ENCODE measurements at places on chromosomes 11 and 22.

DNA sequence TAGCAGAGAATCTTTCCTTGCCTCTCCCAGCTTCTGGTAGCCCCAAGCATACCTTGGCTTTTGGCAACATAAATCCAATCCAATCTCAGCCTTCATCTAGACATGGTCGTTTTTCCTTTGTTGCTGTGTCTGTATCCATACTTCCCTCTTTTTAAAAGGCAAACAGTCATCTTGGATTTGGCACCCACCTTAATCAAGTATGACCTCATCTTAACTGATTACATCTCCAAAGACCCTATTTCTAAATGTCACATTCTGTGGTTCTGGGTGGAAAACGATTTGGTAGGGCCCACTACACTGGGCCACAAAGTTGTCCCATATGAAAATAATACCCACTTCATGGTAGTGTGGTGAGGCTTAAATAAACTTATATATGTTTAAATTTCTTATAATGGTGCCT, 852 bp downstream of the BUD13 start:
- DNase-seq = no peak

GRCh38 chr11:114412946-114413345, 12.5 kb downstream of the RBM7 start:
- no peak for DNase-seq

- DNase-seq = no peak
Observed at GRCh38 chr11:106021181-106021966, 666 bp downstream of the MSANTD4 start.

DNA sequence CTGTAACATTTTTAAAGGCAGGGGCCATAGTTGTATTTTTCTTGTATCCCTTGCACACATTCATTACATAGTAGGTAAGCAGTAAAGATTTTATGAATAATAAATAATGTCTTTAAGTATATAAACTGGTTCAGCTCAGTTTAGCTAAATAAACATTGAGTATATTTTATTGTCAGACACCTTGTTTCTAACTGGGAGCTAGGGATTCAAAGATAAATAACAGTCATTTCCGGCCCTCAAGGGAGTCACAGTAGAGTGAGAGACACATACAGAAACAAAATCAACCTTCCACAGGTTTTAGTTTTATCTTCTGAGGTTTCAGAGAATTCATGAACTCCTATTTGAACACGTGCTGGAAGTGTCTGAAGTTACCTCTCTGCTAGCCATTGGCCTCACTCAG, 760.2 kb downstream of the DLG2 start:
- DNase-seq = no peak

GRCh38 chr22:48245196-48245485, 1482.7 kb downstream of the TBC1D22A start:
- DNase-seq = no peak

DNA sequence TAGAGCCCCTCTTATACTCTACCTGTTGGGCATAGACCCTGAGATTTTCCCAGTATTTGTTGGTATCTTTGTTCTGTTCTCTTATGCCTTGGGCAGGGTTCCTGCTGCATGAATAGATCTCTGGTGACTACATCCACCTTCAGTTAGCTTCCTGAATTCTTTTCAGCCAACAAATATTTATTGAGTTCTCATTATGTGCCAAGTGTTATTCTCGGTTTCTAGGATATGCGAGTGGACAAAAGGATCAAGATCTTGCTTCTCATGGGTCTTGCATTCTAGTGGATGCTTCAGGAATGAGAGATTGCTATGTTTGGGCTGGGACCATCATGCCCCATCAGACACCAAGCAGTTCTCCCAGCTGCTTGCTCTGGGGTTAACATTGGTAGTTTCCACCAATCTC, 340.0 kb downstream of the METTL15 start:
- DNase-seq = no peak

DNA sequence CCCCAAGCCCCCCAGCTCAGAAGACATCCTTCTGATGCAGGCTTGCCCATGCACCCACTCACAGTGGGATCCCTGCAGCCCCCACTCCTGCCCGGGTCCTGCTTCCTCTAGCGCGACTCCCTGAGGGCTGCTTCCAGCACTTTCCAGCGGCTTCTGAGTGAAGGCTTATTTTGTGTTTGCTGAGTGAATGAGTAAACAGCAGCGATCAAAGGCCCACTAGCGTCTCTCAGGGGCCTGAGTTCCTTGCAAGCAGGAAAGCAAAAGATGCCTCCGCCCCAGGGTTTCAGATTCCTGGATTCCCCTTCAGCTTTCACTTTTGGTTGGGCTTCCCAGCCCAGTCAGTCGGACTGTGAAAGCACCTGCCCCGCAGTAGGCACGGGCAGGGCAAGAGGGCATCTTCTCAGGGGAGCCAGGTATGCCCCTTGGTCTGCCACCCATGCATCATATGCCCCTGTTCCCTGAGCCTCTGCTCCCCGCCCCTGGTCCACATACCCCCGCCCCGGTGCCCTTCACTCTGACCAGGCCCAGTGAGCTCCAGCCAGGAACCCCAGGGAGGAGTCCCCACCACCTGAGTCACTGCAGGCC, 9.2 kb downstream of the FADD start:
- DNase-seq = no peak

DNA sequence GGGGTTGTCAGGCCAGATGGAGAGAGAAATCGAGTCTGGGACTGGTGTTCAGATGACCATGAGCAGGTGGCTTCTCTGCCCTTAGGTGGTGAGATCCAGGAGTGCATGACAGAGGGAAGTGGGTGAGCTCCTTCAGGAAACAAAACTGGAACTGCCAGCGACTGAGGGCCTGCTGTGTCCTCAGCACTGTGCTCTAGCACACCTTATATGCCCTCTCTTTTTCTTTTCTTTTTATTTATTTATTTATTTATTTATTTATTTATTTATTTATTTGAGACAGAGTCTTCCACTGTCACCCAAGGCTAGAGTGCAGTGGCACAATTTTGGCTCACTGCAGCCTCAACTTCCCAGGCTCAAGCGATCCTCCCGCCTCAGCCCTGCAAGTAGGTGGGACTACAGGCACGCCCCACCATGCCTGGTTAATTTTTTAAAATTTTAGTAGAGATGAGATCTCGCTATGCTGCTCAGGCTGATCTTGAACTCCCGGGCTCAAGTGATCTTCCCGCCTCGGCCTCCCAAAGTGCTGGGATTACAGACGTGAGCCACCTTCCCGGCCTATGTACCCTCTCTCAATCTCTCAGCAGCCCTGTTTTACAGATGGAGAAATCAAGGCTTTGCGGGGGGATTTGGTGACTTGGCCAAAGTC, 14.8 kb upstream of the RASD2 start:
- DNase-seq = no peak

GRCh38 chr11:67504950-67505581, at the start of gene PITPNM1:
TSS of gene PITPNM1 (minus strand) at chr11:67505363. CDS start at chr11:67504180, 1,183 bp downstream.
- no peak for DNase-seq

DNA sequence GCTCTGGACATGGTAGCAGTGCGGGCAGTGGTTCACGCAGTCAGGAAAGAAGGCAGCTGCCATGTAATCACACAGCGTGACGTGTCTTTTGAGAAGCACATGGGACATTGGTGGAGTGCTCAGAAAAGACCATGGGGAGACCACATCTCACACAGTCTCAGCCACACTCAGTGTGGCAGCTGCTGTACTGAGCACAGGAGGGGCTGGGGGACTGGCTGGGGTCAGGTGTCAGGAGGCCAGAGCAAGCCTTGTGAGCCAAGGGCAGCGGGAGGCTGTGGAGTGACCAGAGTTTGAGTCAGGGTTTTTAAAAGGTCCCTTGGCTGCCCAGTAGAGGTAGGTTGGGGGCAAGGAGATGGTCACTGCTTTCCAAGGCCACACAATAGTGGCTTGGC, 18.5 kb downstream of the CLDN5 start:
- no peak for DNase-seq

DNA sequence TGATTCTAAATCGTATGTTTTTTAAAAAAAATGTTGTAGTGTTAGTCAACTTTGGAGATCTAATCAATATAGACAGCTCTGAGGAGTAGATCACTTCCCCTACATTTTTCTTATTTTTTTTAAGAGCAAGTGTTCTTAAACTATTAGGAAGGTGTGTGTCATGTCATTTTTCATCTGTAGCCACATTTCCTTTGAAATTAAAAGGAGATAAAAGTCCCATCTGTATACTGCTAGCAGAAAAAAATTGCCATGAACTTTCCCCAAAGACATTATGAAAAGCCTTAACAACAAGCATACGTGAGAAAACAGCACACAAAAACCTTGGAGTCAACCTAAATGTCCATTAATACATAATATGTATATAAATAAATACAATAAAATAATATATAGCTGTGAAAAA, 286.6 kb downstream of the ETS1 start:
- no peak for DNase-seq

DNA sequence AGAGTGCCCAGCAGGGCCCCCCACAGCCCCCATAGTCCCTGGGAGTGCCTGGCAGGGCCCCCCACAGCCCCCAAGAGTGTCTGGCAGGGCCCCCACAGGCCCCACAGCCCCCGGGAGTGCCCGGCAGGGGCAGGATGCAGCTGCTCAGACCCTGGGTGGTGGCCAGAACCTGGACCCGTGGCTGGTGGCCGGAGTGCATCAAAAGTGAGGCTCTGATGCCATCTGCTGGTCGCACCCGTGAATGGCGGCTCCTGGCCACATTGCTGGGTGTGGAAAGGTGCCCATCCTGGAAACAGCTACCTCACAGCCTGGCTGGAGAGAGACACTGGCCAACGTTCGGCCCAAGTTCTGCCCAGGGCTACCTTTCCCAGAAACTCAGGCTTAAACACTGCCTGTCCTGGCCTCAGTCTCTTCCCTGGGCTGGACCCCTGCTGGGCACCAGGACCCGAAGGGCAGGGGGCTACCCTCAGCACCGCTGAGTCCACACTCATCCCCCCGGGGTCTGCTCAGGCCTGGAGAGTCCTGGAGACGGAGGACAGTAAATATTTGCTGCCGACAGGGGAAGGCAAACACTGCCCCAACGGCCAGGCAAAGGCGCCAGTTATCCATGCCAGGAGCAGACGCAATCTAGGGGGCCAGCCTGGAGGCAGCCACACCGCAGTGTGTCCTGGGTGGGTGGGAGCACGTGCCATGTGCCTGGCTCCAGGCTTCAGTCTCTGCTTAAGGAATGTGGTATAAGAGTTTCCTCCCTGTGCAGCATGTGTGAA, 4.4 kb downstream of the INS start:
- DNase-seq = no peak

GRCh38 chr11:34065505-34066203, 14.1 kb downstream of the CAPRIN1 start:
- DNase-seq = no peak

DNA sequence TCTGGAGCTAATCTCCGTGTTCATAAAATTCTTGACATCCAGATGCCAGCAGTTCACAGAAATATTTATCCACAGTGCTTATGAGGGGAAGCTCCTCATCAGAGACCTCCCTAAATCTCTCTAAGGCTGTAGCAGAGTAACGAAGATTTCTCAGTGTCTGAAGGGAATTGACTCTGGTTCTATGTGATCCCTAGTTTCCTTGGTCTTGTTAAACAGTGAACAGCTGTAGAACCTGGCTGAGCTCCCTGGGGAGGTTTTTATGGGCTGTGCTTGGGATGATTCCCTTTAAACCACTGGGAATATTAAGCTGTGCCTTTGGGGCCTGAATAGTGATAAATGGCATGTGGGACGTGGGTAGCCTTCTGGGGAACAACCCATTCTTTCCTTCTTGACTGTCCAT, 43.7 kb upstream of the ARHGAP20 start:
- DNase-seq = peak; percentile 82

DNA sequence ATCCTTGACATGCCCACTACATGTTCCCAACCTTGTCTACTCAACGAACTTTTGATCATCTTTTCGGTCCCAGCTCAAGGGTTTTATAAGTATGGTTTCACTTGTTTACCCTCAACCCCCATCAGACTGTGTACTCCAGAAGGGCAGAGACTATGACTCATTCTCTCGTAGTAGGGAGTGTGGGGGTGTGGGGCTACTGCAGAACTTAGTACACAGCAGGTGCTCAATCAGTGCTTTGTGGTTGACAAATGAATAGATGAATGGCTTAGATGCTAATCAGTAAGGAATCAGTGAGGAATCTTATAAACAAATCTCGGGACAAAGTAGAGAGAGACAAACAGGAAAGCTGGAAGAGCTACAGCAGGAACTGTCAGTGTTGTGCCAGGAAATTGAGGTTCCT, 151.7 kb upstream of the PLET1 start:
- no peak for DNase-seq

- no peak for DNase-seq
Observed at GRCh38 chr11:68358416-68358815, 46.0 kb downstream of the LRP5 start.

DNA sequence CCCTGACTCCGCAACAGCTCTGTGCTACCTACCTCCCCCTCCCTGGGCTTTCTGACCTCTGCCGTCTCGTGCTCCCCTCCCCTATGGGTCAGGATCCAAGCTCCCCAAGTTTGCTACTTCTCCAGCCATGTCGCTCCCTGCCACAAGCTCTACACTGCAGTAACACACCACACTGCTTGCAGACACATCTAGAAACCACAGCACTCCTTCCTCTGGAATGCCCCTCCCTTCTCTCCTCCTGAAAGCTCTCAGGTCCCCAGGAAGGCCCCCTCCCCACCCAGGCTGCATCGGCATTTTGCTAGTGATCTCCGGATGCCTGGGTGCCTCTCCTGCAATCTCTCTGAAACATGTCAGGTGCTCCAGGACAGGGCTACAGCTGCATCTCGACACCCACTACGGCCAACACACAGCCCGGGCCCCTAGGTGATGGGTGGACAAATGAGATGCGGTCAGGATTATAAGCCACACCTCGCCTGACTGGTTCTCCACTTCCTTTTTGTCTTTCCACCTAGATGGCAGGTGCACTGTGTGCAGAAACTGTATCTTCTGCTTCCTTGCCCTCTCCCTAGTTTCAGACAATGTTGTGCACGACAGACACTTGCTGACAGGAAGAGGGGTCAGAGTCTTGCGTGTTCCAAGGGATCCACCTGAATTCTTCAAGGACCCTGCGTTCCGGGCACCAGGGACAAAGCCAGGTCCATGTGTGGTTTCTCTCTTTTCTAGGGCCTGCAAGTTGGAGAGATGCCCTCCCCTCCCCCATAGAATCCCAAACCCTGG, 22.9 kb downstream of the RPUSD4 start:
- DNase-seq = no peak

DNA sequence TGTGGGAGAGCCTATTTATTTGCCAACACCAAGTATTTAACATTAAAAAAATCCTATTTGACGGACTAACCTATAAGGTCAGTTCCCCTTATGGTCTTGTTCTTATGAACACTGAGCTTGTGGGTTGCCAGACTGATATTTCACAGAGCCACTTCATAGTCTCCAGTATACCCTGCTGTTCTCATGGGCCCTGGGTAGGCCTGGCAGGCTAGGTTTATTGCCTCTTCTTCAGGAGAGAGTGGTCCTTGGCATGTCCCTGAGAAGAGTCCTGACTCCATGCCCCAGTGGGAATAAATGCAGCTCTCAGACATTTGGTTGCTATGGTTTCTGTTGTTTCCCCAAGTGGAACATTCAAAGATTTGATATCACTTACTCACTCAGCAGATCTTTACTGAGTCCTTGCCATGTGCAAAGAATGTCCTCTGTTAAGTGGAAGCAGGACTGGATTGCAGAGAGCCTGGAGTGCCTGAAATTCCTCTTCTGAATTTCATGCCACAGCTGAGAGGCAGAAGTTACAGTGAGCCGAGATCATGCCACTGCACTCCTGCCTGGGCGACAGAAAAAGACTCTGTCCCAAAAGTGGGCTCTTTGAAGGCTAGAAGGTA, 15.7 kb downstream of the SLC5A1 start:
- no peak for DNase-seq

GRCh38 chr11:119284344-119285157, 32.4 kb downstream of the MCAM start:
- peak; percentile 4 for DNase-seq

Data from NCI-H2171 treated with DMSO at 0.1 percent for 48 hours (cell line).